ENCODE measurements at places on chromosomes 16 and 17.
A peak's percentile ranks its signal among the peaks of the same experiment; 100 is the strongest.

DNA sequence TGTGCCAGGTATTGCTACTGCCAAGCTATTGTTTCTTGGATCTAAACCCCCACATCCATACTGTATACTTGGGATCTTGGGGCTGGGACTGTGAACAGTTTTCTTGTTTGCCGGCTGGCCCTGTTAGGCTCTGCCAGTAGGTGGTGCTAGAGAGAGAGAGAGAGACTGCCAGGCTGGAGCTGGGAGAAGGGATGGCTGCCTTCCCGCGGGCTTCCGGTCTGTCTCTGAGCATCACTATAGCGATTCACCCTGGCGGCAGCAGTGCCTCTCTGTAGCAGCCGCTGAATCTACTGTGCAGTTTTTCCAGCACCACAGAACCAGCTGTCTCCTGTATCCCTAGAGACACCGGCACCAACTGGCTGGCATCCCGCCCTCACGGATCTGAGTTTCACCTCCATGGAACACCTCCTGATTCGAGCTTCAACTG lies 201.2 kb downstream of the UTP18 start:
- peak; percentile 4 for DNase-seq

GRCh38 chr17:38914741-38915638 lies 10.4 kb upstream of the LASP1NB start:
- no peak for DNase-seq

DNA sequence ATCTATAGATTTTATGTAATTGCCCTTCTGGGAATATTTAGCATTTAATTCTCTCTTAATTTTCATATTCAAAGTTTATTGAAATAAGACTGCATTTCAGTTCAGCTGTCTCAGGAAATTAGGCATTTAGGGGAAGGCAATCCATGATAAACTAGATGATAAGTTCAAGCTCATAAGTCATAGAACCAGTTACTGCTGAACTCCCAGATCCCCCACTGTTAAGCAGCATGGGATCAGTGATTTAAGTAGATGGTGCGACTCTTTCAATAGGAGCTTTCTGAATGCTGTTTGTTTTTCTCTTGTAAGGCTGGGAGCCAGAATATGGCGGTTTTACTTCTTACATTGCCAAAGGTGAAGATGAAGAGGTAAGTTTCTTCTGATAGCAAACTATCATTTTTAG lies 23.8 kb downstream of the OGFOD1 start:
- no peak for DNase-seq

DNA sequence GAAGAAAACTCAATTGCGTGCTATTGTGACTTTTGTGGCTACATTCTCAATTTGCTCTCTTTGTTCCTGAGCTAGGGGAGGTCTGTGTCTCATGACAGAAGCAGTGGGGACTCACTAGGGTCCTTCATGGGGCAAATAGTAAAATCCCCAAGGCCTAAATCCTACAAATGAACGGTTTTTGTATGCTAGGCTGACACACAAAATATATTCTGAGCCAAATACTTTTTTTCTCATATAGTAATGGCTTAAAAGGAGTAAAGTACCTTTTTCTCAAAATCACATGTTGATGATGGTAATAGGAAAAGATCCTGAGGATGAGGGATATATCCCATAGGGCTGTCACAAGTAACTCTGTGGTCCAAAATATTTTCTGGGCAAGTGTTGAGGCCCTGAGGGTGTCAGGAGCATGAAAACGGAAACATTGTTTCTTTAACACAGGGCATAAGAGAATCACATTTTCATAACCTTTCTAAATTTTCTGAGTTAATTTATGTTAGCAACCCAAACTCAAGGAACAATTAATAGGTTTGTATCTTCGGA lies 77.5 kb upstream of the CNTNAP4 start:
- no peak for DNase-seq

DNA sequence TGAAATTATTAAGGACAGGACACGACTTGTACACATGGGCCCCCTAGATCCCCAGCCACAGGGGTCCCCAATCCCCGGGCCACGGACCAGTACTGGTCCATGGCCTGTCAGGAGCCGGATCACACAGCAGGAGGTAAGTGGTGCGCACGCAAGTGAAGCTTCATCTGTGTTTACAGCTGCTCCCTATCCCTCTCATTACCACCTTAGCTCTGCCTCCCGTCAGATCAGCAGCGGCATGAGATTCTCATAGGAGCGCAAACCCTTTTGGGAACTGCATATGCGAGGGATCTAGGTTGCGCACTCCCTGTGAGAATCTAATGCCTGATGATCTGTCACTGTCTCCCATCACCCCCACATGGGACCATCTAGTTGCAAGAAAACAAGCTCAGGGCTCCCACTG lies 137.8 kb upstream of the ZFHX3 start:
- DNase-seq = no peak

GRCh38 chr16:14131774-14132695 lies 60.9 kb downstream of the MRTFB start:
- no peak for DNase-seq

GRCh38 chr16:4042581-4042980 lies 73.7 kb downstream of the ADCY9 start:
- DNase-seq = no peak

GRCh38 chr17:64532409-64532808 lies 25.6 kb downstream of the CEP95 start:
- no peak for DNase-seq

DNA sequence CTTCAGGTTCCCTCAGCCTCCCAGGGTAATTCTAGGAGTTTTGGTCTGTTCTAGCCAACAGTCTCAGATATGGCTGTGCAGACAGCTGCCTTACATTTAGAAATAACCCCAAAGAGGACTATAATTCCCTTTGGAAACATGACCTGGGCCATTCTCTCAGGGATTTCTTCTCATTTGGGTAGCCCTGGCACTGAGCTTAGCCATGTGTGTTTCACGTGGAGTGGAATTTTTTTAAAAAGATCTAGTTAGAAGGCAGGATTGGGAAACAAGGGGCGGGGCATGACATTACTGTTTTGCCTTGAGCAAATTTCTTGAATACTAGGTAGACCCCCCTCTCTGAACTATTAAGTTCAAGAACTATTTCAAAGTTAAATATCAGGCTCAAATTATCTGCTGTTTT lies 29.6 kb upstream of the MRC2 start:
- no peak for DNase-seq

- no peak for DNase-seq
Observed at GRCh38 chr17:77321649-77322513, 181.1 kb downstream of the SEC14L1 start.

GRCh38 chr17:53134548-53134947 lies 688.2 kb upstream of the KIF2B start:
- no peak for DNase-seq

GRCh38 chr16:3645504-3646347 lies 8.8 kb upstream of the DNASE1 start:
- DNase-seq = no peak

DNA sequence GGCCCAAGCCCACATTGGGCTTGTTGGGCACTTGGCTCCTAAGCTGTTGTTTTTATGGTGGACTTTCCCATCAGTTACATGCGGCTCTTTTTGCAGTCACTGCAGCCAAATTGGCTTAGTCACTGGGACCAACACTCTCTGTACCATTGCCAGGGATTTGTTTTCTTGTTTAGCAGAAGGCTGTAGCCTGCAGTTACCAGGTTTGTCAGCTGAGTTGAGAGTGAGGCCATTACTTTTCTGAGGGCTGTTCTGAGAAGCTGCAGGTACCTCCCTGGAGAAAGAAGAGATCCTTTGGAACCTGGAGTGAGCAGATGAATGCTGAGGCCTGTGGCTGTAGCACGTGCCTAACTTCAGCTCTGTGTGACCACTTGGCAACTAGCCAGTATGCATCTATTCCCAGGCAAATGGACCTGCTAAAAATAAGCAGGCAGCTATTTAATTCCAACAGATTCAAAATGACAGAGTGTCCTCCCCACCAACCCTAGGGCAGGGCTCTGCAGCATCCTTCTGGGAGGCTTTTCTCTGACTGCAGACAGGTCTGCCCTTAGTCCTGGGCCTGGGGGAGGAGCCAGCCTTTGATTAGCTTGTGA lies 12.9 kb downstream of the AKAP1 start:
- DNase-seq = no peak

DNA sequence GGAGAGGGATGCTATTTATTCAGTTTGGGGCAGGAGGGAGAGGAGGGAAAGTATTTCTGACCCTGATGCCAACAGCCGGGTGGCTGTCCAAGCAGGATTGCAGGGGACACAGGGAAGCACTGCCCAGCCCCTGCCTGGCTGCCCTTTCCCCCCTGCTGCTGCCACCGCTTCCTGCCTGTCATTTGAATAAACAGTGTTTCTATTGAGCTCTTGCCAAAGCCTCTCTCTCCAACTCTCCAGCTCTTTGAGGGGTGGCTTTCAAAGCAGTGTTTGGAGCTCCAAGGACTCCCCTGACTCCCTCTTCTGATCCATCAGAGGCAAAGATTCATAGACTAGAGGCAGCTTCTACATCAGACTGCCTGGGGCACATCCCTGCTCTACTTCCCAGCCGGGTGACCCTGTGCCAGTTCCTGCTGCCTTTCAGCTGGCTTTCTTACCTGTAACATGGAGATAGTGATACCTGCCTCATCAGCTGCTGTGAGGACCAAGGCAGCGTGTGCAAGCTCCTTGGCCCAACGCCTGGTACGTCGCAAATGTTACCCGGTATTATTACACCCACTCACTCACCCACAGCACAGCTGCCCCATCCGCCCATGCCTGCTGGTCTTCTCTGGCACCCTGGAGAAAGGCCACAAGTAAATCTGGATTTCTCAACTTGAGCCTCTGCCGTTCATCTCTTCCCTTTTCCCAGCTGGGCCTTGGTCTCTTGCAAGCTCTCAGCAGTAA lies 9.5 kb downstream of the PROCA1 start:
- no peak for DNase-seq

DNA sequence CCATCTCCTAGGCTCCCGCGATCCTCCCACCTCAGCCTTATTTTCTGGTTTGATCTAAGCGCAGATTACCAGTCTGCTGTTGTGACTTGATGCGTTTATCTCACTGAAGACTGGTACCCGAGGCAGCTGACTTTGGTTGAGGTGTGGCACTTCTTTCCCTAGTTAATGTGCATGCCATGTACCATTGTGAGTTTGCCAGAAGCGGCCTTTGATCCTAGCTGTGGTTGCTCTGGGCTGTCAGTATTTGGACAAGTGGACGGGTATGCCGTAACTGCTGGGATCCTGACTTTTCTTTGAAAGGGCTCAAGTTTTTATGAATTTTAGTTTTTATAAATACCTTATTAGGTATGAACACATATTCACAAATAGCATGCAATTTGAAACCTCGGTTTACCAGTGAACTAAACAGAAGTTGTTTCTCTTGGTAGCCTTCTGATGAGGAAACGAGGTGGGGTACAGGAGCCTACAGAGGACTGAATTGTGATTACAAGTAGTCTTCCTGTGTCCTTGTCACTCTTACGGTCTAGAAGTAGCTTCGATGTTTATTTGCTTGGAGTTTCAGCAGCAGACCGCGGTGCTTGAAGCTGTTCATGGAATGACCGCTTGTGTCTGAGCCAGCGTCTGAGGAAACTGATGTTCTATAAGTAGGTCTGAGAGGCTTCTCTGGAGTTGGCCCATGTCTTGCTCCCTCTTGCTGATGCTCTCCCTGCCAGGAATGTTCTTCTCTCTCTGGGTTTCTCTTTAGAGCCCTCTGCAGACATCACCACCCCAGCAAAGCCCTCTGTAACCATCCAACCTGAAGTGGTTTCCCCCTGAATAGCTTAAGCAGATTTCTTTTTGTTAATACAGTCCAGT lies 40.0 kb downstream of the SEC14L1 start:
- no peak for DNase-seq

DNA sequence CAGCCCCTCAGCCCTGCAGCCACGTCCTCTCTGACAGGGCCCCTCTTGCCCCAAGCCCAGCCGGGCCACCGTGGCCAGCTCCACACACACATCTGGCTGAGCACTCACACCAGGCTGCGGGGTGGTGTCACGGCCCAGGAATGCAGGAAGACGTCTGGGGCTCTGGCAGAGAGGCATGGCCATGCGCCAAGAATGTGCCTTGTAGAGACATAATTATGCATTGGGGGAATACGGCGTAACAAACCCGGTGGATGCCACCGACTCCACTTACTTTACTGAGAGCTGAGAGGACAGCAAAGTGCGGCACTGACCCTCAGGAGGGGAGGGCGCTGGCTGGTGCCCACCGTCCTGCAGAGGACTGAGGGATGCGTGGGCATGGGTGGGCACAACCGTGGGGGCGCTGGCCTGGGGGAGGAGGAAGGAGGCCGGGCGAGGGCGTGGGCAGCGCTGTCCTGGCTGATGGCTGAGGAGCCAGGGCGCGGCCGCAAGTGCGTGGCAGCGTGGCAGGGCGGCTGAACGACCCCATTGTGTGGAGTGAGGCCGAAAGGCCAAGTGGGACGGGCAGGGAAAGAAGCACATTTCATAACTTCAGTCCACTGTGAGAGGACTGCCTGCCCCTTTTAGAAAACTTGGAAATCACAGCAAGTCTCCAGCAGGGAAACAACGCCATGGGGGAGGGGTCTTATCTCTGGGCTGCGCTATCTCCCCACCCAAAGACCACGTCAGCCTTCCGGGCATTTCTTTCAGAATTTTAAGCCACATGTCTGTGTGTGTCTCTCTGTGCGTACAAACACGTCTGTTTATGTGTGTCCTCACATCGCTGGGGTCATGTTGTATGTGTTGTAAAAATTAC lies 30.6 kb downstream of the METRNL start:
- no peak for DNase-seq

GRCh38 chr17:36727052-36727451 lies 125.7 kb downstream of the MRM1 start:
- no peak for DNase-seq

- no peak for DNase-seq
Observed at GRCh38 chr17:82249896-82250581, 21.2 kb downstream of the SLC16A3 start.

DNA sequence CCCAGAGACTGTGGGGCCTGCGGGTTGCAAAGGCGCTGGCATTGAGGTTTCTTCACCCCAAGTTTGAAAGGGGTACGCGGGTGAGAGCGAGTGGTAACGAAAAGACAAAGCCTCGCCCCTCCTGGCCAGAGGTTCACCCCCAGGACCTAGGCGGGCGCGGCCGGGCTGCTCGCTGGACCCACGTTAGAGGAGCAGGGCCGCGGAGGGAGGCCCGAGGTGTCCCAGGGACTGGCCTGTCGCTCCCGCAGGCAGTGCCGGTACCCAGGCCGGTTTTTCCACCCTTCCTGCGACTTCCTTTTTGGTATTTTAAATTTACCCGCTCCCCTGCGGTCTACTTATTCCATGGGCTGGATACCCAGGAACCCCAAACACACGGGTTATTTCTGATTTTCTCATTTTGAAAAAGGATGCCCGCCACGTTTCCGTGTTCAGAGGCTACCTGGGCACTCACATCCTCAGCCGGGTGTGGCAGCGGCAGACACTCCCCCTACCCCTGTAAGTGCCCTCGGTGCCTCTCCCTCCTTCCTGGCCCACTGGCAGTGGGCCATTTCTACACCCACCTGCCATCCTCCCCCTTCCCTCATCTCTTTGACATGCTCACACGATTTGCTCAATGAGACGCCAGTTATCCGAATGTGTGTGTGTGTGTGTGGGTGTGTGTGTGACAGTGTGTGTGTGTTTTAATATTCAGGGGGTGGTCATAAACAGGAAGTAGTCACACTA lies 1.6 kb upstream of the FOXL1 start:
- no peak for DNase-seq

DNA sequence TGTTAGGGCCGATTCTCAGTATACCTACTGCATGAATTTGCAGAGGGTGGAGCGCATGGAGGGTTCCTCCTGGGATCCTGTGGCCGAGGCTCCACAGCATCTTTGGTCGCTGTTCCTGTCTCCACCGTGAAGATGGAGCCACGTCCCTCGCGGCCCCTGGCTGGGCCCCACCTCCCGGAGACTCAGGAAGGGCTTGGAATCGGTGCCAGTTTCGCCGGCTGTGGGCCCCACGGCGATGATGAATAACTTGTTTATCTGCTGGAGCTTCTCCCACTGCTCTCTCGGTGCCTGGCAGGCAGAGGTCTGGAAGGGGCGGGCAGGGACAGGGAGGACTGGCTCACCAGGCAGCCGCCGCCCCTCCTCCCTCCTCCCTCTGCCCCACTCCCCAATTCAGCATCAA lies 8.1 kb downstream of the SLC5A11 start:
- no peak for DNase-seq

Measured in stimulated activated CD4-positive, alpha-beta T cell treated with anti-CD3 and anti-CD28 coated beads, Interleukin-1b, Interleukin-23, amount 100 ng/mL, for 1 hour (primary cell).